ENCODE measurements at places on chromosomes 7 and 10.
A peak's percentile ranks its signal among the peaks of the same experiment; 100 is the strongest.

DNA sequence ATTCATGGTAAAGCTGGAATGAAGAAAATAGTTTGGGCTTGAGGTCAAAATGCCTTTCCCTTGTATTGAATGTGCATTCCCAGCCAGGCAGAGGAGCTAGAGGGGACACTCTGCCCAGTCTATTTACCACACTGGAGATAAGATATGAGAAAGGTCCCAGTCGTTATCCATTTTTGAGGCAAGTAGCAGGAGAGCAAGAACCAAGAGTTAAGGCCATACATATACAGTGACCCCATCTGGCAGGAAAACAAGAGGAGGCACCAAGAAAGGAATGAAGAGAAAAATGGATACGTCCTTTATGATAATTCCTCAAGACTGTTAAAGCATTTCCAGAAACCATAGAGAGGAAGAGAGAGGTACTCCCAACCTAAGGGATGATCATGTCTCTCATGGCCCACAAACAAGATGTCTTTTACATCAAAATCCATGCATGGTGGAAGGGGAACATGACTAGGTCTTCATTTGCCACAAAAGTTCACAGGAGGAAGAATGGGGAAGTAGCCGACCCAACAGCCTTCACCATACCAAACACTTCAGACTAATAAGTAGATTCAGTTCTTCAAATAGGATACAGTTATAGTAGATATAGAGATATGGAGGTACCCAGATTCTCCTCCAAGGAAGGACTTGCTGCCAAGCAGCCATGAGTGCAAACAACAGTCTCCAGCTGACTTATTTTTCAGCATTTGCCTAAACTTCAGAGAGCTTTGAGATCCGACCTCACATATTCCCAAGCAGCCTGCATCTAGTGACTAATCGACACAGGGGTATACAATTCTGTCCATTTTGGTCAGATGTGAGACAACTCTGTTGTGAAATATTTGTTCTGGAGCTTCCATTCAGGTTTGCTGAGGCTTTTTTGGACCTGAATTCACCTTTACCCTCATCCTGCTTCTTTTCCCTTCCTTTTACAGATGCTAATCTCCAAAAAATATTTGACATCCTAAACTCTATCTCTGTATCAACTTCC lies 61.1 kb upstream of the CCDC71L start:
- peak; percentile 70 for DNase-seq

- DNase-seq, result no peak
These were observed 750.2 kb downstream of the XPNPEP1 start for GRCh38 chr10:109173121-109173520.

DNA sequence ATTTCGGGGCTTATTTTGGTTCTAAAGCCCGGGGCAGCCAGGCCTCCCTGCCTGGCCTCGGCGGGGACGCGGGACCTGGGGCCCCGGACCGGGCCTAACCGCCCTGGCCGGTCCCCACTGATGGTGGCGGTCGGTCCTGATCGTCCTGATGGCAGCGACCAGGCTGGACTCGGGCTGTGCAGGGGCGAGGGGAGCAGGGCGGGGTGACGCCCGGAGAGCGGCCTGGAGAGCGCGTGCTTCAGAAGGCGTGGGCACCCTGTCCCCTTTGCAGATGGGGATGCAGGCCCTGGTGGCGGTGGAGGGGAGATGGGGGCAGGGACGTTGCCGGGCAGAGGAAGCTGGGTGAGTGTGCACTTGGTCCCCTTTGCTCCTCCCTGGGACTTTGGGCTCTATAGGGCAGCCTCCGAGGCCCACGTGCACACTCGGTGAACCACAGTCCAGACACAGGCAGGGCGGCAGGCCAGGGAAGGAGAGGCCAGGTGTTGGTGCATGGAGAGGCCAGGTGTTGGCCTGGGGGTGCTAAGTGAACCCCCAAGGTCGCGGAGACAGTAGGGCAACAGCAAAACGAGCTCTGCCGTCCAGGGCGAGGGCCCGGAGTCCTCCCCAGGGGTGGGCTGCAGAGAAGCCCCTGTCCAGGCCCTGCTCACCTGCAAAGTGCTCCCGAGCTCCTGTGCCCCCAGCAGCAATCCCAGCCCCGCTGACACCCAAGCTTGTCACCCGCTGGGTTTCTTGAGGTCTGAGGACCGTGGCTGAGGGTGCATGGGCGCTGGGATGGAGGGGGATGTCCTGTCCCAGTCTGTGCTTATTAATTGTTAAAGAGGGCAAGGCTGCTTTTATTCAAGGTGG lies 42.4 kb upstream of the FAM20C start:
- peak; percentile 52 for DNase-seq

DNA sequence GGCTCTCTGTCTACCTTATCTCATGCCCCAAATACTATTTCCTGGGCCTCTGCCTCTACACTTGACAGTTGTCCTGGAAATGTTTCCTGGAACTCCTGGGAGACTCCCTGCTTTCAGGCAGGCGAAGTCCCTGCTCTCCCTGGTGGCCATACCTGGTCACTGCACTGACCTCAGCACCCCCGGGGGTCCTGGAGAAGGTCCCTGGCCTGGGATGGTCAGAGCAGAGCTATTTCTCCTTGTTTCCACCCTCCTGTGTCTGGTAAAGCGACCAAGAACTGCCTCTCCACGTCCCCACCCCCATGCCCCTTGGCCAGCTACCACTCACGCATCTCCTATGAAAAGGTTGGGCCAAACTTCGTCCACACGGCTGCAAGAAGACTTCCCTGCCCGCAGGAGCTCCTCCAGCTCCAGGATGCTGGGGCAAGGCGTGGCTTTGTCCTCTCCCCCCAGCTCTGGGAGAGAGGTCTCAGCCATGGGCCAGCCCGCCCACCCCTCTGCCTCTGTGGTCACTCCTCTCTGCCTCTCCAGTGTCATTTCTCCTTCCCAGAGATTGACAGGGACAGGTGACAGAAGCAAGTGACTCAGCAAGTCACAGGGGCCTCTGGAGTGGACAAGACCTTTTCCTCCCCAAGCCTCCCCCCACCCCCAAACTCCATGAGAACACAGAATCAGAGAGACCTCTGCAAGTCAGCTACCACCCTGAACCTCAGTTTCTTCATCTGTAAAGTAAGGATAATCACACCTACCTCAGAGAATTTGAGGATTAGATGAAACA lies 2.6 kb upstream of the SAMD8 start:
- DNase-seq, result no peak

GRCh38 chr7:140304191-140304799 lies 94.0 kb downstream of the SLC37A3 start:
- peak; percentile 50 for DNase-seq

DNA sequence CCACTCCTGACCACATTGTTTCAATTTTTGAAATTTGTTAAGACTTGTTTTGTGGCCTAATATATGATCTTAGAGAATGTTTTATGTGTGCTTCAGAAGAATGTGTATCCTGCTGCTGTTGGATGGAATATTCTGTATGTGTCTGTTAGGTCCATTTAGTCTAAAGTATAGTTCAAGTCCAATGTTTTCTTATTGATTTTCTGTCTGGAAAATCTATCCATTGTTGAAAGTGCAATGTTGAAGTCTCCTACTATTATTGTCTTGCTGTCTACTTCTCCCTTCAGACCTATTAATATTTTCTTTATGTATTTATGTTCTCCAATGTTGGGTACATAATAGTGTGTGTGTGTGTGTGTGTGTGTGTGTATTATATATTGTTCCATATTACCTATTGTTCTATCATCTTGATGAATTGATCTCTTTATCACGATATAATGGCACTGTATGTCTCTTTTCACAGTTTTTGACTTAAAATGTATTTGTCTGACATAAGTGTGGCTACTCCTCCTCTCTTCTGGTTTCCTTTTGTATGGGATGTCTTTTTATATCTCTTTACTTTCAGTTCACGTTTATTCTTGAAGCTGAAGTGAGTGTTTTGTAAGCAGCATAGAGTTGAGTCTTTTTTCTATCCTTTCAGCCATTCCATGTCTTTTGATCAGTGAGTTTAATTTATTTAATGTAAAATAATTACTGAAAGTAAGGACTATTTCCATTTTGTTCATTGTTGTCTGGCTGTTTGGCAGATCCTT lies 61.3 kb downstream of the AKR1D1 start:
- DNase-seq, result peak; percentile 28

Measured in suppressor macrophage treated with lipopolysaccharide for 4 hours (primary cell).